ENCODE measurements at places on chromosomes 16 and 17. TPM values are rescaled to one million over a fixed set of nuclear protein-coding genes. Genes with fewer than 3 reads are reported as not detected.

TP53TG3F gene
- not detected for polyA plus RNA-seq

FBXO39 gene
- 0.12 TPM for polyA plus RNA-seq

GRIN2A gene
- not detected for polyA plus RNA-seq

FSCN2 gene
- 0.26 TPM for polyA plus RNA-seq

AXIN2 gene
- 2.4 TPM for polyA plus RNA-seq

SSTR5 gene
- not detected for polyA plus RNA-seq

PDILT gene
- polyA plus RNA-seq = not detected

CES3 gene
- 0.06 TPM for polyA plus RNA-seq

CD300LG gene
- polyA plus RNA-seq = not detected

FOXF1 gene
- 65.1 TPM for polyA plus RNA-seq
